ENCODE measurements at places on chromosomes 3 and 15.

GRCh38 chr15:47119349-47119748 lies 598.0 kb upstream of the SEMA6D start:
- no peak for DNase-seq

- DNase-seq = no peak
Measured at GRCh38 chr15:68580026-68580882, 1.5 kb downstream of the CORO2B start.

- DNase-seq = no peak
Measured at GRCh38 chr15:64775551-64776401, at the start of gene RBPMS2. RBPMS2 (minus strand) TSS chr15:64775589; CDS start chr15:64775319, 270 bp downstream.

- DNase-seq = no peak
Measured at GRCh38 chr15:58501006-58501405, 69.2 kb downstream of the LIPC start.

GRCh38 chr3:172905451-172905850 lies 154.9 kb downstream of the ECT2 start:
- DNase-seq = no peak

DNA sequence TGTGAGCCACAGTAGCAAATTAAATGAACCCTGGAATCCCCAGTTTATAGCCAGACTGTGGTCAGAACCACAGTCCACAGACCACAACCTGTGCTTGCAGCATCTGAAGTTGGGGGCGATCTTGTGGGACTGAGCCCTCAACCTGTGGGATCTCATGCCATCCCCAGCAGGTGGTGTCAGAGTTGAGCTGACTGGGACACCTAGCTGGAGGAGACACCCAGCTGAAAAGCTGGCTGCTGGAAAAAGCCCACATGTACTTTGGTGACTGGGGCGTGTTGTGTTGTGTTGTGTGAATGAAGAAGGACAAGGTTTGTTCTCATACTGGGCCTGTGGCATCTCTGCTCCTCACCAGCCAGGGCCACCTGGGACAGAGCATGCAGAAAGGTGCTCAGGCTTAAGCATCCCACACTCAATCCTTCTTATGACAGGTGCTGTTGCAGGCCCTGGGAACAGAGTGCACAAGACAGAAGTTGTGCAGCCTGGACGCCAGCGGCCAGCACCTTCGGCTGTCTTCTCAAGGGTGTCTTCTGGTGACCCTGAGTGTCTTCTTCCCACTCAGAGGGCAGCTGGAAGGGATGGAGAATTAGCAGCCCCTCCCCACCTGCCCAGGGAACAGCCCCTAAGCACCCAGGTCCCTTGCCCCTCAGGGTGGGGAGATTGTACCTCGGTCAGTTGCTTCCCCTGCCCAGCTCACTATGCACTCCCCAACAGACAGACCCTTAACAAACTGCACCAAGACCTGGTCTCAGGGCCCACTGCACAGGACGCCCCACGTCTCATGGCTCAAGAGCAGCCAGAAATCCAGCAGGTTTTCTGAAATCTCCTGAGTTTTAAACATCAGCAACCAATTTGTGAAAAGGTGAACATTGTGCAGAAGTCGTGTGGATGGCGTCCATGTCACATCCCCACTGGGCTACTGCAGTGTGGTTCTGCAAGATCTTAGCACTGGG lies 2.2 kb upstream of the UROC1 start:
- DNase-seq = no peak

DNA sequence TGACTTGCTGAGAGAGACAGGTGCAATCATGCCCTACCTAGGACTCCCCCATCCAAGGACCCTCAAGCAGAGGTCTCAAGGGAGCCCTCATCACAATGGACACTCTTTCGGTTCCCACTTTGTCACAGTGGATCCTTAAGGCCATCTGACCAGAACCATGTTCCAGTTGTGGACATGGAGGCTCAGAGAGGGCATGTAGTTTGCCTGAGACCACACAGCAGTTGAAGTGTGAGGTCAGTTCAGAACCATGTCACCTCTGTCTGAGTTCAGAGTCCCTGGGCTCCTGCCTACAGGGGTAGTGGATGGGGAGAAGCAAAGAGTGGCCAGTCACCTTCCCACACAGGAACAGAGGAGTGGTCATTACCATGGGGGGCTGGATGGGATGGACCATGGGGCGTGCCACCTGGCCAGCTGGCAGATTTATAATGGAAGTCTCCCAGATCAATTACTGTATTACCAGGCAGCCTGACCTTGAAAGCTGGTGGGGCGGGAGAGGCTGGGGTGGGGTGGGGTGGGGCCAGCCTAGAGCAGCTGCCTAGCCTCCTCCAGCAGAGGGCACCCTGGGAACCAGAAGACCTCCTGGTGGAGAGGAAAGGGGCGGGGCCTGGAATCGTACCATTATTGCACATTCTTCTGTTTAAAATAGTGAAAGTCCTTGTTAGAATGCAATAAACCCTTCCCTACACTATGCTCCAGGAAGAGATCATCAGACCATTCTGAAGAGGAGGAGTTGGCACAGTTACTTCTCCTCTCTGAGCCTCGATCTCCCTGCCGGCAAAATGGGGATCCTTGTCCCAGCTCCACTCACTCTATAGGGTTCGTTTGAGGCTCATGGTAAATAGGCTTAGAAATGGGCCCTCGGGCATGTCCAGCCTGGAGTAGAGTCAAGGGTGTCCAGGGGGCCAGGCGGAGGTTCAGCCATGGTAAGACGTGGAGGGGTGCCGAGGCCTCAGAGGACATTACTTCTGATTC lies 26.9 kb upstream of the LINGO1 start:
- DNase-seq = peak; percentile 74

DNA sequence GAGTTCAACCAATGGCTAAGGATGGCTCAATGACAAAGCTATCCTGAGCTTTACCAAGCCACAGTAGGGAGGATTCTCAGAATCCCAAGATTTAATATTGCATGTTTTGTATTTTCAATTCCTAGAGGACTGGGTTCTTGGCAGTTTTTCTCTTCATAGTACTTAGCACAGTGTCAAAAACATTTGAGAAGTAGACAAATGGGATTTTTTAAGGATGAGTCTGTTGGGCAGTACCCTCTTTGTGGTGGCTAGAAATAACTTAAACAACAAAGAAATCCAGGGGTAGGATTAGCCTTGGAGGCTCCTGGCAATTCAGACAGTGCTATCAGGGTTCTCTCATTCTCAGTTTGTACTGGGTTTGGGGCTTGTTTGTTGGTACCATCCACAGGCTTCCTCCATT lies 212.8 kb upstream of the RORA start:
- no peak for DNase-seq

DNA sequence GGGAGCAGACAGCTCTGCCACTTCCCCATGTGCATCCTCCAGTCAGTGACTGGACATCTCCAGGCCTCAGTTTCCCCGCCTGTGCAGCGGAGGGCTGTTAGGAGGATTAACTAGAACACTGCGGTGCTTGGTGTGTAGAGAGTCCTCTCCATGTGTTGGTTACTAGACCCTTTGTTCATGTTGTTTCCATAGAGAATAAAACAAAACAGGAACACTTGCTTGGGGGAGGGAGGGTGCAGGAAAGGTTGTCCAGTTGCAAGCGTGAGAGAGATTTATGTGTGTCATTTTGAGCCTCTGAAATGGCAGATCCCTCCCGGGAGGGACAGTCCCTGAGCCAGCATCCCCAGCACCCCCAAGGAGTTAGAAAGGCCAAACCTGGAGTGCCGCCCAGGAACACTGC lies 184.0 kb upstream of the LYSMD4 start:
- no peak for DNase-seq

DNA sequence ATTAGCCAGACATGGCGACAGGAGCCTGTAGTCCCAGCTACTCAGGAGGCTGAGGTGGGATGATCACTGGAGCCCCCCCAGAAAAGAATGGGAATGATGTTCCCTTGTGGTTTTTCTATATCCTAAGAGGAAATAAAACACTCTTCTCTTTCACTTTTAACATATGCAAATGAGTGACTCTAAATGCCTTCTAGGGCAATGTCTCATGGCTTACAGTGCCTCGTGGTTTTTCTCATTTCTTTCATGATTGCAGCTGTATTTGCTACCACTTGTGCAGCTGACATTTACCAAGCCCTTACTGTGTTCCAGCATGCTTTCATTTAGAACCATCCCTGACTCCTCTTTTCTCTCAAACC lies 26.4 kb downstream of the STOML1 start:
- no peak for DNase-seq

DNA sequence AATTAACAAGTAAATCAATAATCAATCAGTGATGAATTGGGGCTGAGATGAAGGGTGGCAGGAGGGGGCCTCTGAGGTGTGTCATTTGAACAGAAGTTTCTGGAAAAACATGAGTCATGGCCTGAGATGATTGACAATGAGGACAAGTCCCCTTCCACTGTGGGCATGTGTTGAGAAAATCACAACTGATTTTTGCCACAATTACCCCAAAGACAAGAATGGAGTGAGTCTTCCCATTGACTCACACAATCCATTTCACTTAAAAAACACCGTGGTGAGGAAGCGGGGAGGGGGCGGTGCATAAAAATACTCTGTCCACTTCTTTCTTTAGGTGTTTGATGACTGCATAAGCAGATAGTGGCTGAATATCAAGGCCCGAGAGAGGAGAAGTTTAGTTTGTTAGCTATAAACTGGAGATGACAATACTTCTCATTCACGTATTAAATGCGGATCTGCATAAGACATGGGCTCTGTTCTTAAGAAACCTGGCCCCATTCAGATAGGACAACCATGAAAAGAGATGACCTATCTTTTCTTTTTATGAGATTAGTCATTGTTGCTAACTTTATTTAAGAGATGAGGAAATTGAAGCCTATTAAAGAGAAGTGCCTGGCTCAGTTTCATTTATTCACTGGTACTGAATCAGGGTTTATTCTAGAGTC lies 34.7 kb downstream of the SHC4 start:
- no peak for DNase-seq

DNA sequence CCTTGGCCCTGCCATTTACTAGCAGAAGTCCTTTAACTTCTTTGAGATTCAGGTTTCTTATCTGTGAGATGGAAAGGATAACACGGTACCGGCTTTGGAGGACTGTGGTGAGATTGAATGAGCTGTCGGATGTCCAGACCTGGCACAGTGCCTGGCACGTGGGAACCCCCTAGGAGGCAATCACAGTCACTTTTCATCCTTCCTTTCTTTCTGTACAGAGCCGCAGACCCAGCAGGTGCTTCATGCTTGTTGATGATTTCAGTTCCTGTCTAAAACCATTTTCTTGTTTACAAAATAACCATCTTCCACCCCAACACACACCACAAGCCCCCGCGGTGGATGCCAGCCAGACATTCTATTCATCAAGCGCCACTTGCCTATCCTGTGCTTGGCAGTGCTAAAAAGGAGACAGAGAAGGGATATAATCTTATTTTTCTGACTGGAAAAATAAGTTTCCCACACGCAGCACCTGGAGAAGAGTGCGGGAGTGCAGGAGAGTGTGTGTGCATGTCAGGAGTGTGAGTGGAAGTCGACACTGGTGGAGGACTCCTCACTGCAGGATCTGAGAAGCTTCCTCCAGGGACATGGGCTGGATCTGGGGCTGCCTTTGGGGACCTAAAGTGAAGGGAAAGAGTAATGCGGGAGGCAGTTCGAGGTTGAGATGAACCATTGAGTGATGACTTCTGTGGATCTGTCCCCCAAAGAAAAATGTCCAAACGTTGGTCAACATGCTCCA lies 85.7 kb downstream of the ST6GAL1 start:
- DNase-seq = no peak

- no peak for DNase-seq
Measured at GRCh38 chr3:62585861-62586260, 212.5 kb upstream of the FEZF2 start.

- no peak for DNase-seq
Measured at GRCh38 chr3:47418167-47419082, 37.6 kb downstream of the PTPN23 start.

GRCh38 chr3:52440671-52441070 lies 4.2 kb downstream of the SEMA3G start:
- no peak for DNase-seq

GRCh38 chr3:38555149-38555840 lies 59.2 kb downstream of the EXOG start:
- DNase-seq = no peak

DNA sequence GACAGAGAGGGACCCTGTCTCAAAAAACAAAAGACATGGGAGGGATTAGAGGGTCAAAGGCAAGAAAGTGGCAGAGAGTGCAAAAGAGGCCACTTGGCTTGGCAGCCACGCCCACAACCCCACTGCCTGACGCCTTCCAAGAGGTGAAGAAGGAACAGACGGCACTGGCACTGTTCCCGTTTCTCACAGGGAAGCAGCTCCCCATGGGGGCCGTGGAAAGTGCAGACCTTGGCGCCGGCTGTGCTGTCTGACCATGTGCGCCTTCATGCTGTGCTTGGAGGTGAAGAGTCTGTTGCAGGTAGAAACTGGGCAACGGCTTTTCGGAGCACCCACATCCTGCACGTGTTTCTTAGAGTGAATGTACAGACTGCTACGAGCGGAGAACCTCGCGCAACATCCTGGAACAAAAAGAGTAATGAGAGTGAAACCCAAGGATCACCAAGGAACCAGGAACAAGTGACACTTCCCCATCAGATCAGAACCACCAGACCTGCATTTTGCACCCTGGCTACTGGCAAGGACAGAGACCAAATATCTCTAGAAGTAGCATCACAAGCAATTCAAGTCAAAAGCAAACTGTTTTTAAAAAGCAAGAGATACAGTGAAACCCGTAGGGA lies 9.7 kb downstream of the ZXDC start:
- DNase-seq = no peak

- DNase-seq = no peak
Measured at GRCh38 chr3:10467904-10468612, 37.3 kb downstream of the ATP2B2 start.

- DNase-seq = no peak
Measured at GRCh38 chr3:194654443-194654842, 17.5 kb downstream of the LSG1 start.

GRCh38 chr3:175457301-175457700 lies 598.2 kb downstream of the NAALADL2 start:
- no peak for DNase-seq

DNA sequence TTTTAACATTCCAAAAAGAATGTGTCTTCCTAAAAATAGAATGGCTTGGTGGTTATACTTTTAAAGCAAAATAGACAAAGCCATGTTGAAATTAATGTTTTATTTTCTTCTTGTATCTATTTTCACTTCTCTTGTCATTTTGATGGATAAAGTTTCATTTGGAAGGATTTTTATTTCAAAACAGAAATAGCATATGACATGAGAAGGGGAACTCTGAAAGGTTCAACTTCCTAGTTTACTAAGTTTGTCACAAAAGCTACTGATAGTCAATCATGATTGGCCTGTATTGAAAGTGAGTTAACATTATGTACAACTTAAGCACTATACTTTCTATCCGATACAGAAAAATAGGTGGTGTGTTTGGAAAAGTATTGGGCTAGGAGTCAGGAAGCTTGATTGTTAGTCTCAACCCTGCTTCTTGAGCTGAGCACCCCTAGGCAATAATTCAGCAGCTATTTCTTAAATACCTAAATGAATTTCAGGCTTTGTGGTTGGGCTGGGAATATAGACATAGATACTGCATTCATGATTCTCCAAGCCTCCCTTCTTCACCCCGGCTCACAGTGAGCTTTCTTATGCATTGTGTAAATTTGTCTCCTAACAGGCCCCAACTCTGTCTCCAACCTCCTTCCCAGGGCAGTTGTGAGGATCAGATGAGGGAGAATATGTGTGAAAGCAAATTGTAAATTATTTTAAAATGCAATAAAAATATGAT lies 46.9 kb upstream of the CSPG4 start:
- no peak for DNase-seq

Data from liver (tissue), 10 donors.